Activated naive CD4-positive, alpha-beta T cell treated with anti-CD3 and anti-CD28 coated beads, Interleukin-2, amount 50 U/mL, for 16 hours (primary cell): ENCODE measurements at places on chromosomes 12 and 14.

DNA sequence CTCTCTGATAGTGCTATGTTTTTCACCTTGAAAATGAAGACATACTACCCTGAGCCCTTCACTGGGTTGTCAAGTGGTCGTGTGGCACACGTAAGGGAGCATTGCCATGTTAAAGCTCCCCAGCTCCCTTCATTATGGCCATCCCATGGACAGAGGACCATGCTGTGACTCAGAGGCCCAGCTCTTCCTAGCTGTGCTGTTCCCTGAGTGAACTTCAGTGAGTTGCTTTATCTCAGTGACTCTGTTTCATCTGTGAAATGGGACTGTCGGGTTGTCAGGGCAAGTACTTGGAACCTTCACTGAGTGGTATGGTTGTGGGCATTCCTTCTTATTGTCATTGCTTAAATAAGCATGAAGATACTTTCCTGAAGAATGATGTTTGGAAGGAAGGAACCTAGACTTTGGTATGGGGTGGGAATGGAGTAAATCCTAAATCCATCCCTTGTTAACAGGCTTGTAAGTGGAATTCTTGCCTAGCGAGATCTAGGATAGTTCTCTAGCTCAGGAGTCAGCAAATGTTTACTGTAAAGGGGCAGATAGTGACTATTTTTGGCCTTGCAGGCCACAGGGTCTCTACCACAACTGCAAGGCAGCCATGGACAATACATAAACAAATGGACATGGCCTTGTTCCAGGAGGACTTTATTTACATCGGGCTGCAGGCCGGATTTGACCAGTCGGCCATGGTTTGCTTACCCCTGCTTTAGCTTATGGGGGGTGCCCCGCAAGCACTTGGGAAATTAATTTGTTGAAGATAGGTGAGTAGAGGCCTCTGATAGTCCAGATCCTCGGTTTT is 283.5 kb downstream of the ZFP36L1 start:
- DNase-seq, result no peak

DNA sequence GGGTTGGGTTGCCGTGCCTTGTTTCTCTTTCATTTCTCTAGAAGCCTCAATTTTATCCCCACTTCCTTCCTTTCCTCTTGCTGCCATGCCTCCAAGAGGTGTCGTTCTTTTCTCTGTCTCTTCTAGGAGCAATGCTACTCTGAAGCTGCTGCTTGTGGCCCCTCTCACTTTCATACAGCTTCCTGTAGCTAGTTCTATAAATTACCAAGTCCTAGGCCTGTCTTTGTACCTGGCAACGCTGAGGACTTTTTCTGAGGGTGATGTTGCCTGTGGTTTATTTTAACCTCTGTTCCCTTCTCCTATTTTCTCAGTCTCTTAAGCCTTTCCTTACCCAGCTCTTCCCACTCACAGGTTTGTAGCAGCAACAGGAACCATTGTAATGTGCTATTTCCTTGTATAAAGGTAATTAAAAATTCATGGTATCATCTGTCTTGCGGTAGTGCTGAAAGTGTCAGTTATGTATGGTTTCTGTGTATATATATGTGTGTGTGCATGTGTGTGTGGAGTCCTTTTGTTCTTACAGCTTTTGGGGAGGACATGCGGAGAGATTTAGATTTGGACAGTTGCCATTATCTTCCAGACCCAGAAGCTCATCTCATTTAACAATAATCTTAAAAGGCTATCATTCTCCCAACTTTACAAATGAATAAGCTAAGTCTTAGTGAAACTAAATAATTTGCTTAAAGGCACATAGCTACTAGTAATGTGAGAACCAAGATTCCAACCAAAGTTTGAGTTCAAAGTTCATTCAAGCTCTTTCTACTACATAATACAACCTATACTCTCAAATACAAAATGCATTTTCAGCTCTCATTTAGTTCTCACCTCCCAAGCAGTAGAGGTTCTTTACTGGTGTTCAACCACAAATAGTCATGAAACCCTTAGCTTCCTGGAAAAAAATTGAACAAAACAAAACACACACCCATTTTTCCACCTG is 43.8 kb downstream of the DDHD1 start:
- DNase-seq, result peak; percentile 62

DNA sequence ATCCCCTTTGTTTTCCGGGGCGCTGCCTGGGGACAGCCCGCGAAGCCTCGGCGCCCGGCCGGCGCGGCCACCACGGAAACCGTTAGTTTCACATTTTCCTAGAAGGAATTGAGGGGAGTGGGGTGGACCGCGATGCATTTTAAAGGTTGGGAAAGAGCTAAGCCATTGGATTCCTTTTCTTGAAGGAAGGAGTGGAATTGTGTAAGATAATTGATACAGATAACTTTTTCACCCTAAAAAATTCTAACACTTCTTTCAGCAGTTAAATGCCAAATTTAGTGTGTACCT is 137.1 kb downstream of the MON2 start:
- DNase-seq, result no peak

- DNase-seq, result no peak
These were observed 148.5 kb upstream of the SEL1L start for GRCh38 chr14:81682134-81682533.

- DNase-seq, result no peak
These were observed 39.7 kb downstream of the PPTC7 start for GRCh38 chr12:110543252-110543959.

DNA sequence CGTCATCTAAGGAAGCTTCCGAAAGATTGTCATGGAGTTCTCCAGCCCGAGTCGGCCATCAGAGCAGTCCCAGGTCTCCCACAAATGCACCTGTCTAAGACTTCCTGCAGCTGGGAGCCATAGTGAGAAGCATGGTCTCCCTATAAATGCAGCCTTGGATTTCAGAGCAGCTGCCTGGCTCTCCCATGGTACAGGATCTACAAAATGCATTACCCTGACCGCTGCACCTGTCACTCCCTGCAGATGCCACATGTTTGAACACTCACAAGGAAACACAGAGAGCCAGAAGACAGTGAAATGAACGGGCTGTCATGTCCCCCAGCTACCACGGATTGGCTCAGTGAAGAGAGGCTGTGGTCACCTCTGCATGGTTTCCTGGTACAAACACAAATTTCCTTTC is 702.7 kb downstream of the MED13L start:
- no peak for DNase-seq

DNA sequence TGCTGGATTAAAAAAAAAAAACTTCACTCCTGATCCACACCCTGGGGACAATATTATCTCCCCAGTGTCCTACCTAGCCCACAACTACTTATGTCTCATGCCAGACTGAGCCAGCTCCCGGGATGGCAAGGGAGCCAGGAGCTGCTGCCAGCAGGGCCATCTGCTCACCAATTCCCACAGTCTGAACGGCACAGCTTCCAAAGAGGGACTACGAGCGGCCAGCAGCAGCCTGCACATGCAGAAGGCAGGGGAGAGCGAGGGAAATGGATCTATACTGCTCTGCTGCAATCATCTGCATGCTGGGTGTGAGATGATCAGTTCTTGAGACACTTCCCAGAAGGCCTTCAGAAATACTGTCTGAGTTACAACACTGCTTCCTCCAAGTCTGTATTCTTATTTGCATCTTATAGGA is 11.1 kb downstream of the SSH1 start:
- no peak for DNase-seq

DNA sequence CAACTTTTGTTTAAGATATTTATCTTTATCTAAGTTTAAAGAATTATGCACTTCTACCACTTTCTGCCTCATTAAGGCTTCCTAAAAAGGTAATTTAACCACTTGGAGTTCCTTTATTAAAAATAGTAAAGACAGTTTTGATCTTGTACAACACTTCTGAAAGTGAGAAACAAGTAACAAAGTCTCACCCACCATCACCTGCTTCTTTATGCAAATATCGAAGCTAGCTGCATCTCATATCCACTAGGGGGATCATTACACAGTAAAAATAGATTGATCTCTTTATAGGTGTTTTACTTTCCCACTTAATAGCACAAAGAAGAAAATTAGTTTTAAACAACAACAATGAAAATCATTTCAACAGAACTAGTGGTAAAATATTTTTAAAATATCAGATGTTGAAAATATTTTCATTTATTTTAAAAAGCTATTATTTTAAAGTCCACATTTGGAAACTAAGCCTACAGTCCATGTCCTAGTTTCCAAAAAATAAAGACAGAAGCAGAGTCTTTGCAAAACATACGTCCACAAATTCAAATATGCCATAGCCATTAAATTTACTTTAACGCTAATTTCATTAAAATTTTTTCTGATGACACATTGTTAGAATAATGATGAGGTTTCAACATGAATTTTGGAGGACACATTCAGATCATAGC is 160.0 kb upstream of the SOX5 start:
- DNase-seq, result no peak

DNA sequence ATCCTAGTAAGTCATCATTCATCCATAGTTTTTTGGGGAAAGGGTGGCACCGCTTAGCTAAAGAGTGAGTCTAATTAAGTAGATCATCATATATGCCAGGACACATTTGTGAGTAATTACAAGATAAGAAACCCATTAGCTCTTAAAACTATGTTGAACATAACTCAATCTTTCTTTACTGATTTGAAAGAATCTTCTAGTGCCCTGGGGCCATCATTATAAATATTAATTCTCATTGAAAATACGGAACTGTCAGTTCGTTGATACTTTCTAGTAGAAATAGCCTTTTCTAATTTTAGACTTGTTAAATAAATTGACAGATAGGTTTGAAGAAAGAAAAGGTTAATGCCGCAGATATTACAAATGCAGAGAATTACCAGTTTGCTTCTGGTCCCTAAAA is 312.6 kb downstream of the NELL2 start:
- DNase-seq, result no peak

DNA sequence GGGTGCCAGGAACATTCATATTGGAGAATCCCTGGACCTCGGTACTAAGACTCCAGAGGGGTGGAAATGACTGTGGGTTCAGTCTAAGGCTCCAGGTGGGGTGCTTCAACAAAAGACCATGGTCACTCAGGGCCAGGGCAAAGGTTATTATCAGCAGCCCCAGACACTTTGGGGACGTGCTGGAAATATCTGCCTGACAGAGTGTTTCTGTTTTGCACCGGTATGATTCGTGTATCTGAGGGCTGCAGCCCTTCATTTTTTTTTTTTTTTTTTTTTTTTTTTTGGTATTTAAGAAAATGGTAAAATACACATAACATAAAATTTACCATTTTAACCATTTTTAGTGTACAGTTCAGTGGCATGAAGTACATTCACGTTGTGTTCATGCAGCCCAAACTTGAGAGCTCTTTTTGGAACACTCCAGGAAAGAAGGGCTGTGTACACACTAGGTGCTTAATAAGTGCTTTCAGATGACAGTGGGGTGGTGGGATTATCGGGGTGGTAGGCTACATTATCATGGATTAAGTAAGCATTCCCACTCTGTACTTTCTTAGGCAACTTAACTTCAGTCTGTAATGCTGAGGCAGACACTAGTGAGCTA is 120.3 kb downstream of the CHST11 start:
- no peak for DNase-seq

- DNase-seq, result no peak
These were observed 94.5 kb upstream of the DACT1 start for GRCh38 chr14:58543253-58543652.

- peak; percentile 82 for DNase-seq
These were observed at the start of gene EMP1 for GRCh38 chr12:13196130-13196921. TSS of gene EMP1 (plus strand) at chr12:13196726. CDS start at chr12:13211511, 14,785 bp downstream.

- no peak for DNase-seq
These were observed 974.7 kb downstream of the GALC start for GRCh38 chr14:87018294-87018693.

DNA sequence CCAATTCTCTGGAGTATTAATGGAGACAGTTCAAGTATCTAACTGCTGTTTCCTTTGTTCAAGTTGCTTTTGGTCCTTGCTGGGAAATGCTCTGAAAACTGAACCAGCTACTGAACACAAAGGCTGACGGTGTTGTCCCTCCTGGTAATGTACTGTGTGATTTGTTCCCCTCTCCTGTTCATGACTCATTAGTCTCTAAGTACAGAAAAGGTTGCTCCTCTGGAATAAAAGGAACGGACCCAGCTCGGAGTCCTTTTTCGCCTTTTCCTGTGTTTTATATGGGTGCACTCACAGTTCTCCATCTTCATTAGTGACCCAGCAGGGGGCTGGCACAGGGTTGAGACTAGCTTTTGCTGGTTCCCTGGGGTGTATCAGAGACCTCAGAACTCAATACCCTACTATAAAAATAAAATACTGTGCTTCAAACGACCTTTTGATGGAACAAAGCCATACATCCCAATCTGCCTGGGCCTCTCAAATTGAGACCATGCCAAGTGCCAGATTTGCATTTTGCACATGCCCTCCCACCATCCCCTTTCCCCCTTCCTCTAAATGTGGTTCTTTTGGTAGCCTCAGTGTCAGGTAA is 269.7 kb downstream of the RAD51B start:
- DNase-seq, result no peak

- no peak for DNase-seq
These were observed 39.8 kb upstream of the EID3 start for GRCh38 chr12:104263580-104264358.

- DNase-seq, result no peak
These were observed 78.0 kb downstream of the TTC6 start for GRCh38 chr14:37673439-37673838.

DNA sequence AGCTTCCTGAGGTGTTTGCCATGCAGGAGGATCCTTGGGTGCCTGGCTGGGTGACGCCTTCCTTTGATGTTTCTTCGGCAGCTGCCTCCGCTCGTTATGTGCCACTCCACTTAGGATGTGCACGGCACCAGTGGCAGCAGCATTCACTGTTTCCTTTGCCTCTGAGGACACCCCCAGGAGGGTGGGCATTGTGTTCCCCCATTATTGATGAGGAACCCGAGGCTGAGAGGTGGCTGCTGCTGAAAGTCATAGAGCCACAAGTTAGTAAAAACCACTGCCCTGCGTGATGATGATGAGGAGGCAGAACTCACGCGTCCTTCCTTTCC is 41.2 kb downstream of the EP400 start:
- no peak for DNase-seq

- DNase-seq, result no peak
These were observed 1.3 kb downstream of the FGD6 start for GRCh38 chr12:95215949-95216348.

DNA sequence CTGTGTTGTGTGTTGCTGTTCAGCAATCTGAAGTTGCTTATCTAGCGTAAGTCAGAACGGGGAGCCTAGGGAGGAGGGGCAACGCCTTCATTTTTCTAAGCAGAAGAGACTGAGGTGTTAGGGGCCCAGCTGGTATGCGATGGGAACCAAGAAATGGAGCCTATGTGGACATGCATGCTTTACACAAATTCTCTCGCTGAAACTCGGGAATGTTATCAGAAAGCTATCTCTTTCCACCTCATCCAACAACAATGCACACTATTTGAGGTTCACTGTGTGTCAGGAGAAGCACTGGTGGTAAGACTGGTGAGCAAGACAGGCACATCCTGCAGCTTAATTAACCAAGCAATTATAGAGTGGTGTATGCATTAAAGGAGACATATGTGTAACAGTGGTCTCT is 89.7 kb downstream of the NRXN3 start:
- DNase-seq, result no peak
